Smooth muscle cell of bladder (primary cell): ENCODE measurements at places on chromosomes 6 and 20. TPM values are rescaled to one million over a fixed set of nuclear protein-coding genes. Genes with fewer than 3 reads are reported as not detected.

WASF1 gene
- 5.8 and 6.5 TPM in 2 replicates for total RNA-seq

MOXD1 gene
- 63.3 and 78.2 TPM in 2 replicates for total RNA-seq

SOX4 gene
- total RNA-seq, result 30.7 and 42.4 TPM in 2 replicates

EBF4 gene
- total RNA-seq, result 0.57 and 1.8 TPM in 2 replicates

PACSIN1 gene
- not detected in 2 replicates for total RNA-seq
